ENCODE measurements at places on chromosomes 6 and 20. TPM values are rescaled to one million over a fixed set of nuclear protein-coding genes. Genes with fewer than 3 reads are reported as not detected.

Gene LRP11
- 18.2 TPM for total RNA-seq

Gene ZSWIM3
- 2.0 TPM for total RNA-seq

GRCh38 chr6:90411292-90411781 is 114.7 kb upstream of the BACH2 start:
- no peak for DNase-seq

GRCh38 chr6:40535819-40536380 is 51.3 kb downstream of the LRFN2 start:
- no peak for DNase-seq

GRCh38 chr6:106279179-106279578 is 46.4 kb downstream of the ATG5 start:
- no peak for DNase-seq

GRCh38 chr6:104123227-104123626 is 736.5 kb downstream of the HACE1 start:
- DNase-seq, result no peak

DNA sequence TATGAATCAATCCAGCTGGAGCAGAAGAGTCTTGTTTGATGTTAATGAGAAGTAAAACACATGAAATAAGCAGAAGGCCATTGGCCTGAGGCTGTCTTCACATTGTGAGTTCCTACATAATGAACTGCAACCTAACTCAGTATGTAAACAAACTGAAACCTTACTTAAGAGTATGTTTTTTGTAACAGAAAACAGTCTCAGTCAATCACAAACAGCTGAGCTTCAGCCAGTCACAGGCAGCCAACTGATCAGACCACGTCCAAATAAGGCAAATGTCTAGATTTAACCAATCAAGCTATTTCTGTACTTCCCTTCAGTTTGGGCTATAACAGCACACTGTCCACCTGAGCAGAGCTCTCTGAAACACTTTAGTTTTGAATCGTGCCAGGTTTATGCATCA is 234.7 kb downstream of the TRDN start:
- no peak for DNase-seq

GRCh38 chr6:118240878-118241528 is 307.1 kb upstream of the PLN start:
- DNase-seq, result no peak

Measured in left ventricle myocardium inferior (tissue), 1 donor.